ENCODE measurements at places on chromosomes 4 and X.

DNA sequence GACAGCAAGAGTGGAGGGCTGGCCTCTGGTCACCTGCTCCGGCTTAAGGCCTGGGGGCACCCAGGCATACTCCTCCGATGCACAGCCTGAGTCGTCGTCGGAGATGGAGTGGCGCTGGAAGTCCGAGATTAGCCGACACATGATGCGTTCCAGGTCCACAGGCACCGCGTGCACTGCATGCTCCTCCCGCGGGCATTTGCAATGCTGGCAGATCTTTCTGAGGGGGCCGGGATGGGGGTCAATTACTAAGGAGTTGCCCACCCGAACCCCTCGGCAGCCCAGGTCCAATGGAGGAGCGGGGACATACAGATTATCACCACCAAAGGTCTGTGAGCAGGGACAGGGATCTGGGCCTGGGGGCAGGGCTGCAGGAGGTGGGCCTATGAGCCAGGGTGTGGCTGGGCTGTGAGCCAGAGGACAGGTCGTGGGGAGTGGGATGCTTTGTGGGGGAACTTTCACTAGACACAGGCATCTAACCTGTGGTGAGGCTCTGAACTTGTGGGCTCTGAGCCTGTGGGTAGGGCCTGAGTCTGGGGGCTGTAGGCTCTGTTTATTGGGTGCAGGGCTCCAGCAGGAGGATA, 2.4 kb downstream of the PRICKLE3 start:
- DNase-seq = no peak

- DNase-seq = no peak
These were observed 62.0 kb downstream of the HTT start for GRCh38 chr4:3136454-3136853.

- no peak for DNase-seq
These were observed 127.6 kb downstream of the EIF4E start for GRCh38 chr4:98801259-98801725.

DNA sequence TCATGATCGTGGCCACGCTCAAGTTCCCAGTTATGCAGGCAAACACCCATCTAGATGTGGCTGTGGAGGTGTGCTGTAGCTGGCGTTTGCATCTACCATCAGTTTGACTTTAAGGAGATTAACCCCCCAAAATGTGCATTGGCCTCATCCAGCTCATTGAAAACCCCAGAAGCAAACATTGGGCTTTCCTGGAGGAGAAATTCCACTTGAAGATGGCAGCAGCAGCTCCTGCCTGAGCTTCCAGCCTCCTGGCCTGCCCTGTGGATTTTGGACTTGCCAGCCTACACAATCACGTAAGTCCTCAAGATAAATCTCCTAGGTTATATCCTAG, 30.2 kb upstream of the SLC25A6 start:
- no peak for DNase-seq

DNA sequence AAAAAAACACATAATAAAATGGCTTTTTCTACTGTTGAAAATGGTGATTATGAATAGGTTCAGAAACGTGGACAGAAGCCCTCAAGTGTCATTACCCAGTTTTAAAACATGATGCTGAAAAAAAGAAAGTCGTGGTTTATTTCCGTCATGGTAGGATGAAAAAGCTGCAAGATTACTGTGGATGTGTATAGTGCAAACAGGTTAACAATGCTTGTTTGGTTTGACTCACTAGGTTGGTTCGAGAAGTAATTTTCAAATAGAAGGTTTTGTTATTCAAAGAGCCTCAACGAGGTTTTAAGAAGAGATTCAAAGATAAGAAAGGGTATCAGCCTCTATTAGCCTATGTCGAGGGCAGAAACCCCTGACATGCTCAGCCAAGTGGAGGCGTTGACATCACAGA, 2.5 kb upstream of the RXFP1 start:
- DNase-seq = no peak

- DNase-seq = no peak
These were observed 3.2 kb downstream of the MAPK10 start for GRCh38 chr4:86356425-86357210.

GRCh38 chrX:66110112-66110511, 53.9 kb upstream of the HEPH start:
- no peak for DNase-seq

DNA sequence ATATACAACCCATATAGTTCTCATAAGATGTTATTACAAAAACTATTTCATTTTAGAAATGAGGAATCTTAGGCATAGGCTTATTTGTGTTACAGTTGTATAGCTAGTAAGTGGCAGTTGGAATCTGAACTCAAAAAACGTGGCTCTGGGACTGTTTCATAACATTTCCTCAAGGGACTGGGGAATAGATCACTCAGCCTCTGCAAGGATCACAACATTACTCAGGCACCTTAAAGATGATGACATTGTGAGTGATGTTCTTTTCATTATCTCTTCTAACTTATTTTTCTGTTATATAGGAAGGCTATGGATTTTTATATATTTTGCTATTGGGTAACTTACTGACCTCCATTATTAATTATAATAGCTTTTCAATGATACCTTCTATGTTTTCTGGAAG, 774.2 kb upstream of the LCORL start:
- no peak for DNase-seq

Measured in DMS 273 treated with DMSO at 0.1 percent for 48 hours (cell line).